ENCODE measurements at places on chromosomes 2 and 18.
A peak's percentile ranks its signal among the peaks of the same experiment; 100 is the strongest.

DNA sequence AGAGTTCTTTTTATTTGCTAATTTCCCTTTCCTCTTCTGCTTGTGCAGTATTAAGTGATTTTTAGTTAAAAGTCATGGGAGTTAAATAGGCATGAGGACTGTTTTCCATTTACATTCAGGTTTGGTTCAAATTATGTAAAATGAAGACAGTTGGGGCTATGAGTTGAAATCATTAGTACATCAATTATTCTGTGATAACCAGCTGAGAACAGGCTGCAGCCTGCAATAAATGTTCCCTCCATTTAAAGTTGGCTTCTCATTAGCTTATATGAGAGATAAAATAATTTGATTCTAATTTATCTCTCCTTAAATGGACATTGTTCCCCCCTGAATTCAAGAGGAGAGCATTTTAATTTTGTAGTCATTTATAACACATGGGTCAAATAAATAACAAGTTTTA is 48.3 kb downstream of the RHBDD1 start:
- no peak for DNase-seq

GRCh38 chr2:45973426-45973825 is 322.0 kb downstream of the PRKCE start:
- DNase-seq, result no peak

DNA sequence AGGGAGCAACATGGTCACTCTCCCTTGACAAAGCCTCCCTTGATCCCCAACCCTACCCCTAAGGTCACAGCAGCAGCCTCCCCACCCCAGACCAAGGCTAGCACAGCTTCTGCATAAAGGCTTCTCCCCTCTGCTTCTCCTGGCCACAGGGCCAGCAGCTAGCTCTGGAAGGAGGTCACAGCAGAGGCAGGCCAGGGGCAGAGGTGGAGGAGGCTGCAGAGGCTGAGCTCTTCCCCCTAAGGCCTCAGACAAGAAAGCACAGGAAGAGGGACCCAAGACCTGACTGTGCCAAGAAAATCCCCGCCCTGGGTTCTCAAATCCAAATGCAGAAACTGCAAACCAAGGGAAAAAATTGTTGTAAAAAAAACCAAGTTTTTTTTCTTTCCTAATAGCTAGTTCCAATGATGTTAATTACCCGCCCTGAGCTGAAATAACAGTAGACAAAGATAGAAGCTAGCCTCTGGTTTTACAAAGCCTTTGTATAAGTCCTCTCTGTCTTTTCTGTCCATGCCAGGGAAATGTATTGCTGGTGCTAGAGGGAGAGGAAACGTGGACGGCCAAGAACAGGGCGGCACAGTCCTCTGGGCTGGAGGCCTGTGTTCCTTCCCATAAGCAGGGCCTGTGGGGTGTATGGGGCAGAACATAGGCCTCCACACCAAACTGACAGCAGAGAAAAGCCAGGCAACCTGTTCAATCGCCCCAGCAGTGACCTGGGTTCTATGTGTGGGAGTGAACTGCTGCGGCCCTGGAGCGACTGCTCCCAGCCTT is 79.5 kb downstream of the POLR1A start:
- DNase-seq, result no peak

DNA sequence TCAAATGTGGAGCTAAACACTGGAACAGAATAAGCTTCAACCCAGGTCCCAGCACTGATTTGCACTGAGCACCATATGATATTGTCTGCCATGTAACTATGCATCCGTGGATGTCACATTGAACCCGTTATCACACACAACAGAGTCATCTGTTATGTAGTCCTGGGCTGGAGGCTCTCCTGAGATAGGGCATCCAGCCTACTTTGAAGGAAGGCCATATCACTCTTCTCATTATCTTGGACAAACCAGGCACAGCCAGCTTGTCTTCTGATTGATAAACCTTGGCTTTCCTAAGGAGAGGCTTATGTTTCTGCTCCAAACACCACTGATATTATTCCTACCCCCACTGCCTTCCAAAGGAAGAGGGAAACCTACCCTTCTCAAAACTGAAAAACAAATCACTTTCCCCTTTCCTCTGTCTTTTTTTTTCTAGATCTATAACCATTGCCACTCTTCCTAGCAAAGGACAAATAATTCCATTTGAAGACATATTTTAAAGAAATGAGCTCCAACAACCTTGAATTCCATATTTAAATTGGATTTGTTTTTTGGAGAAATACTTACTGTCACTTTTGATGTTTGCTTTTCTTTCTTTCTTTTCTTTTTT is 16.4 kb downstream of the RSAD2 start:
- no peak for DNase-seq

DNA sequence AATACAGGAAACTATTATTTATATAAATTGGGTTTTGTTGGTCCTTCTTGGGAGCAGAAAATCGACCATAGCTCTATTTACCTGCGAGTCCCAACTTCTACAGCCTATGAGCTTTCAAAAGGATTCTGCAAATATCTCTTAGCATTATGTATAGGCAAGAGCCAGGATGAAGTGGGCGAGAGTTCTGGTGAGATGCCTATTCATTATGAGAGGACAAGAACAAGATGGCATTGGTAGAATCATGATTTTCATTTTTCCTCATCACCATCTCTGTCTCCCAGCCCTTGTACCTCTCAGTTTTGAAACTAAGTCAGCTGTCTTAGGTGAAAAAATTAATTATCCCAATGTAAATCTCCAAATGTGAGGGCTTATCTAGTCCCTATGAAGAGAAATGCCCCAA is 25.0 kb downstream of the WIPF1 start:
- DNase-seq, result no peak

- no peak for DNase-seq
Observed at GRCh38 chr2:210475706-210476105, 853 bp downstream of the LANCL1 start.

DNA sequence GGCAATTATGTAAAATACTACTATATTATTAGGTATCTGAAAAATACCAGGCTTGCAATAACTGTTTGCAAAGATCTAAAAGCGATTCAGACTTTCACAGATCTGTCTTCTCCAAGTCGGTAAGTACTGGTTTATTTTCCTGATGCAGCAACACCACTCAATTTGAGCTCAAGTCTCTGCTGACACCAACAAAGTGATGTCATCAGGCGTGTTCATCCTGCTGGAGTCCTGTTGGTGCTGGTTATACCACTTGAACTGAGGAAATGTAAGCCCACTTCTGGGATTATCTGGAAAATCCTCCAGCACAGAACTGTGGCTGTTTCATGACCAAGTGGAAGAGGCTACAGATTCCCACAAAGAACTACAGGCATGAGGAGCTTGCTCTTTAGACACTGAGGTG is 267.6 kb downstream of the BCL2 start:
- DNase-seq, result no peak

- DNase-seq, result peak; percentile 42
Observed at GRCh38 chr18:8610459-8610851, 1.2 kb downstream of the RAB12 start.

- peak; percentile 82 for DNase-seq
Observed at GRCh38 chr18:28855524-28855923, 678.6 kb upstream of the CDH2 start.

GRCh38 chr18:63320123-63320974 is 780 bp upstream of the BCL2 start:
- peak; percentile 67 for DNase-seq

DNA sequence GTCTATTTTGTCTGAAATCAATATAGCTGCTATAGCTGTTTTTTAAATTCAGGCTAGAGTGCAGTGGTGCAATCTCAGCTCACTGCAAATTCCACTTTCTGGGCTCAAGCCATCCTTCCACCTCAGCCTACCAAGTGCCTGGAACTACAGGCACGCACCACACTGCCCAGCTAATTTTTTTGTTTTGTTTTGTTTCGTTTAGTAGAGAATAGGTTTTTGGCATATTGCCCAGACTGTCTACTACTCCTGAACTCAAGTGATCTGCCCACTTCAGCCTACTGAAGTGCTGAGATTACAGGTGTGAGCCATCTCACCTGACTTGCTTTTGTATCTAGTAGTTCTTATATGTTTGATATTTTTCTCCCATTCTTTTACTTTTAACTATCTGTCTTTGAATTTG is 259.7 kb downstream of the CDH19 start:
- no peak for DNase-seq

GRCh38 chr2:51698021-51698420 is 666.1 kb upstream of the NRXN1 start:
- no peak for DNase-seq

DNA sequence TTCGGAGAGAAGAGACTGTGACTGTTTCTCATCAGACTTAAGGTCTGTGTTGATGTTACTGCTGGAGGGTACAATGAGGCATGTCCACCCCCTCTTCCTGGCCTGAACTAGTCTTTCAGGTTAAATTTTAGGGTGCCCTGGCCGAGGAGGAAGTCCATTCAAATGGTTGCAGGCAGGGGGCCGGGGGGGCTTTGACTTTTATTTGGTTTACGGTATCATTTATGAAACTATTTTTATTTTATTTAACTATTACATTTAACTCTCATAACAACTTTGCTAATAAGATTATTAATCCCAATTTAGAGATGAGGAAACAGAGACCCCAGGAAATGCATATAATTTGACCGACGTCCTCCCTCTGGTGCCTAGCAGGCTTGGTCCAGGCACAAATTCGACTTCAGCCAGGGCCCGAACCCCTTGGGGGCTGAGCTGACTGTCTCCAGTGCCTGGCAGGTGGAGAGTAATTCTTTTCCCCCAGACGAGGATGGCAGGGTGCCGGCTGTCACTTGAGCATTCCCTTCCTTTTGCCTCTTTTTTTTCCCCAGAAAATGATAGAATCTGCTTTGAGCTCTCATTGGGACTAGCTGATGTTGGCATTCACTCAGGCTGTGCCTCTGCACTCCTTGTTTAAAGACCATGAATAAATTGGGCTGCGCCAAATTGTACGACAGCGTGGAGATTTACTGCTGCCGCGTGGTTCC is 255.3 kb upstream of the SALL3 start:
- DNase-seq, result no peak

GRCh38 chr18:40355726-40356125 is 1599.3 kb upstream of the PIK3C3 start:
- peak; percentile 39 for DNase-seq

DNA sequence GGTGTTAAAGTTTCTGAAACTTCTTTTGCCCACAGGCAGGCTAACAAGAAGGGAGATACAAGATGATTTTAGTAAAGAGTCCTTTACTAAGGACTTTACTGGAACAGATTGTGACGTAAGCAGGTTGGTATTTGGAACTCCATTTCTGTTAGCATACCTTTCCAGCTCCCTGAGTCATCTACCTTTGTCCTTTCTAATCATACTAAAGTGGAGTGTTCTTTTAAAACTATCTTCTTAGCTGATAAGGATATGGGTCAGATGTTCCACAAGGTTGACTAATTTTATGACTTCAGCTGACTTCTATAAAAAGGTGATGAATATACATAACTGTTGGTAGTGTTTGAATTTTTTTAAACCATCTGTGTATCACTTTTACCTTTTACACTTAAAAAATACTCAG is 21.1 kb downstream of the UGP2 start:
- DNase-seq, result peak; percentile 49

GRCh38 chr2:133331436-133331835 is 236.8 kb downstream of the NCKAP5 start:
- DNase-seq, result no peak
